ENCODE measurements at places on chromosomes 11 and 22.

DNA sequence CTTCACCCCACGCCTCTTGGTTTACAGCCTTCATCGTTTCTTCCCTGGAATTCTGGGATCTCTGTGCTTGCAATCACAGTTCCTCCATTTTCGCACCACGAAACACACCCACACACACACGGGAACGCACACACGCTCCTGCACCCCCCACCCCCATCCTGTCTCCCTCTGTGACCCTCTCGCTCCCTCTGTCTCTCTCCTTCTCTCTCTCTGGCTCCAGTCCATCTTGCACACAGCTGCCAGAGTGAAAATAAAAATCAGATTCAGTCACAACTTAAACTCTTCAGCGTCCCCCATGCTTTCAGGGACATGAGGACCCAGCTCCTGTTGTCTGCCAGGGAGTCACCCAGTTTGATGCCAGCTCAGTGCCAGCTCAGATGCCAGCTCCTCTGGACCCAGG is 3.0 kb downstream of the GAL start:
- DNase-seq = no peak

GRCh38 chr11:57213342-57214097 is 23.5 kb downstream of the APLNR start:
- no peak for DNase-seq

- no peak for DNase-seq
Observed at GRCh38 chr22:30291058-30291892, 2.0 kb upstream of the CASTOR1 start.

DNA sequence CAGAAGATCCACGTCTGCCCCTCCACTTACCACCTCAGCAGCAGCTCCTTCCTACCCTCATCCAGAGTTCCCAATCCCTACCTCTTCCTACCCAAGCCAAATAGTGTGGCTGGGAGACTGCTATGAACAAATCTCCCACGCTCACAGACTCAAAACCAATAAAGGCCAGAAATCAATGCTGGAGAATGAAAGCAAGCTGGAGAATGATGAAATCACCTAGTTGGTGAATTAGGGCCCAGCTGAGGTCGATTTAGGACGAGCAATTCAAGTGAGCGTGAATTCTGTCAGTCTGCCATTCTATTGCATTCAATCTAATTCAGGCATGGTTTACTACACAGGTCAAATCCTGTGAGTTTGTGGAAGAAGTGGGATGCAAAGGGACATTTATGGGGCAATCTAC is 22.5 kb downstream of the COMMD9 start:
- no peak for DNase-seq

- DNase-seq = no peak
Observed at GRCh38 chr11:96213500-96213899, 129.5 kb downstream of the MAML2 start.

Data from Caco-2 (cell line).